NCI-H2171 (cell line): ENCODE measurements at places on chromosomes 12 and 14.

DNA sequence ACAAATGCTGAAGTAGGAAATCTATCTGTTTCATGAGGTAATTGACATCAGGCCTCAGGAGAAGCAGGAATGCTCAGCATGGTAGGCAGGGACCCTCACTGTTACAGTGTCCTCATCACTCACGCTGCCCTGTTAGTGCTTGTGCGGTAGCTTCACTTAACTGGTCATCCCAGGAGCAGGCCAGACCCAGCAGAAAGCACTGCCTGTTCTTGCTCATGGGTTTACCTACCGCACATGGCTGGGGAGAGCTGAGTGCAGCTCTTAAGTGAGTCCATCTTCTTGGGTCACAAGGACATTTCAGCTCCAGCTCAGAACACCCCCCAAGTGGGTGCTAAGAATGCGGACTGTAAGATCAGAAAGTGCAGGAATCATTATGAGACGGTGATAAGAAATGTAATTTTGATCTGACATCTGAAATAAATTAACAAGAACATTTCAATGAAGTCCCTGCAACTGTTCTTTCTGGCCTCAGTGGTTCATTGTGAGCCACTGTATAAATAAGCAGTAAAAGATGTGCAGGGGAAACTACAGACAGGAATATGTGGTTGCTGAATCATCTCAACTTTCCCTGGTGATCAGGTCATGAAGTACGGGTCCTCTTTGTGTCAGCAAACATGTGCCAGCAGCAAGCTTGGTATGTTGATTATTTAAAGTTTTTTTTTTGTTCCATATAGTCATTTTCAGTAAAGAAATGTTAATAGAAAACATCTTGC, 757.7 kb upstream of the TMEM132C start:
- no peak for DNase-seq

DNA sequence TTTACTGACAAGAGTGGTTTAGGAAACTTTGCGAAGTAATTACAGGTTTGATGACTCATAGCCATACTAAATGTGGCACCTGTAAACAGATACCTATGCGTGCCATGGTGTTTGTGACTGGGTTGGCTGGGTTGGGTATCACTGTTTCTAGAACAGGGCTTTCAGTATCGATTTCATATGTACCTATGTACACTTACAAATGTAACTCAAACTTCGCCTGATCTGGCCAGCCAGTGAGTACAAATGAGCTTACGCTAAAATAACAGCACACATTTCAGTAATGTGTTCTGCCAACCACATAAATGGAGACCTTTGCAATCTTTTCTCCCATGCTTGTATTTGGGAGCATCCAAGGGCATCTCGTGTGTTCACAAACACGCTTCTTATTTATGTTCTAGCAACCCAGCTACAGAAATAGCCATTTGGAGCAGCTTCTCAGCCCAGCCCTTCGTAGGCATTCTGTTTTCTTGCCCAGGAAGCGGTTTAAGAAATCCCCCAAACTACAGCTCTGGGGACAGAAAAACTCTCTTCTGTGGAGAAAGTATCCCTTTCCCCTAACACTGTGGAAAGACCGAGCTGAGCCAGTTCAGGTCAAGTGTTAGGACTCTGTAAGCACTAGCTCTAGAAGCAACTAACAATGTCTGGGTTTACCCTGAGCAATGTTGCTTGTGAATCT, 42.3 kb upstream of the MDM1 start:
- peak; percentile 26 for DNase-seq

DNA sequence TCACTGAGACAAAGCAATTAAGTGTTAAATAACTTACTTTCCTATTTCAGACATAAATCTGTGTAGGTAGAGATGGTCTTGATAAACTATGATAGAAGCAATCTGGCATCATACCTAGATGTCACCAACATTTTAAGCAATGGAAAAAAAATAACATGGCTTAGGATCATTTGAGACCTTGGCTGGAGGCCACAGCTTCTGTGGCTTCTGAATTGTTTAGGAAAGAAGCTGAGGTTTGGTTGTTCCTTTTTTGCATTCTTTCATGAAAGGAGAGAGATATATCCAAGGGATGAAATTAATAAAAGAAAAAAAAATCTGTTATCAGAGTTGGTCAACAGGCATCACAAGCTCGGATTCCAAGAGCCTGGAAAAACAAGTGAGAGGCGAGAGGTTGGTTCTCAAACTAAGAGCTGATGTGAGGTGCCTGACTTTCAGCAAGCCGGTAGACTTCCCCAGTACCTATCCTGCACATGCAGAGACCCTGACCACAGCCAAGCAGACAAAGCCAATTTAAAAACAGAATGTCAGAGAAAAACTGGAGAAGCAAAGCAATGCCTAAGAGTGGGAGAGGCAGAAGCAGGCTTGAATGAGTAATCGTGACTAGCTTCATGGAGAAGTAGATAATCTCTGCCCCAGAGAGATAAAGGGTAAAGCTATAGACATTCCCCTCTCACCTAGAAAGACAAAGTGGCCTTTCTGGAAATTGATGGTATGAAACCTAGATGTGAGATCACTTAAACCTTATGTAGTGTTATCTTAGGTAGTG, 43.4 kb upstream of the ST8SIA1 start:
- no peak for DNase-seq

DNA sequence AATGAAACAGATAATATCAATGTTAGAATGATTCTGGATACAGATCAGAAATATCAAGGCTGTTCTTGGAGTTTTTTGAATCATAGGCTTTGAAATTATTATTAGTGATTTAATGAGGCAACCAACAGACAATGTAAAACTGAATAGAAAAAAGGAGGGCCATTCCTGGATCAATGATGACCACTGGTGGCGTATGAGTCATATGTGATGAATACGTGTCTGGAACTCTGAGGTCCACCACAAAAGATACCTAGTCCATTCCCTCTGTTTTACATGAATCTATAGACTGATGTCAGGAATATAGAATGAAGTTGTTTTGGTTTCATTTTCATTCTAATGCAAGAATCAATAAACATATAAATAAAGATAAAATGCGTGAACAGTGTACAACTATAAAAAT, 78.3 kb upstream of the RTL1 start:
- no peak for DNase-seq

GRCh38 chr12:14982991-14983390, 10.1 kb downstream of the PDE6H start:
- DNase-seq, result no peak

DNA sequence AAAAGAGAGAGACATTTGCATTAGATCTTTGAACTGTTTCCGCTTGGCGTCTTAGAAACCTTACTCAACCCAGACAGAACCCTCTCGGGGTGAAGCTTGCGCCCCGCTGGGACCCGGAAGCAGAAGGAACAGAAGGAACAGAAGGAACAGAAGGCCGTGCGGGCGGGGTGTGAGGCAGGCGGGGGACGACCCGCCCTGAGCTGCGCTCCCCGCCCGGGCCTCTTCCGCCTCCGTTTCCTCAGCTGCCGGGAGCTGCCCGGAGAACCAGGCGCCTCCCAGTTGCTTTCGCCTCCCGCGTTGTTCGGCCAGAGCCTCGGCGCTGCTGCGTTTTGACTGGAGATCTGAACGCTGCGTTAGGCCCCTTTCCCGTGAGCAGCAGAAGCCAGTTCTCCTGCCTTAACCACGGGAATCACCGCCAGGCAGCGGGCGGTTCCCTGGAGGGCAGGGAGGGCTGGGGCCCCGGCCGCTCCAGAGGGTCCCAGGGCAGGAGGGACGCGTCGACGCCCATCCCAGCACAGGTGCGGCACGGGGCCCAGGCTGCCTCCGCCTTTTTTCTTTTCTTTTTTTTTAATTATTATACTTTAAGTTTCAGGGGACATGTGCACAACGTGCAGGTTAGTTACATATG, 19.3 kb upstream of the MMP17 start:
- no peak for DNase-seq

DNA sequence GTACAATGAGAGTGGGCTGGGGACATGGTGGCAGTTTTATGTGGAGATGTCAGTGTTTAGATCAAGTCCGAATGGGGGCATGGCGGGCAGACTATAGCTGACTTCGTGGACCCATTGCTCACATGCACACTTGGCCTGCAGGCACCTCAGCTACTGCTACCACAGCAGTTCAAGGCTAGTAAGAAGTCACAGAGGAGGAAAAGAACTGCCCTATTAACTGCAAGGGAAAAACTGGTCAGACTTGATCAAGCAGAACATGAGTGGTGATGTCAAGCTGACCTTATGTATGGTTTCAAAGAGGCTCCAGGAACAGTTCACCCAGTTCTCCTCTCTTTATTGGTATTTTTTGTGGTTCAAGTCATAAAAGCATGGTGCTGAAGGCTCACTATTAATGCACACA, 30.2 kb upstream of the FRS2 start:
- DNase-seq, result no peak

- no peak for DNase-seq
Observed at GRCh38 chr12:58883576-58884334, 36.5 kb downstream of the LRIG3 start.

DNA sequence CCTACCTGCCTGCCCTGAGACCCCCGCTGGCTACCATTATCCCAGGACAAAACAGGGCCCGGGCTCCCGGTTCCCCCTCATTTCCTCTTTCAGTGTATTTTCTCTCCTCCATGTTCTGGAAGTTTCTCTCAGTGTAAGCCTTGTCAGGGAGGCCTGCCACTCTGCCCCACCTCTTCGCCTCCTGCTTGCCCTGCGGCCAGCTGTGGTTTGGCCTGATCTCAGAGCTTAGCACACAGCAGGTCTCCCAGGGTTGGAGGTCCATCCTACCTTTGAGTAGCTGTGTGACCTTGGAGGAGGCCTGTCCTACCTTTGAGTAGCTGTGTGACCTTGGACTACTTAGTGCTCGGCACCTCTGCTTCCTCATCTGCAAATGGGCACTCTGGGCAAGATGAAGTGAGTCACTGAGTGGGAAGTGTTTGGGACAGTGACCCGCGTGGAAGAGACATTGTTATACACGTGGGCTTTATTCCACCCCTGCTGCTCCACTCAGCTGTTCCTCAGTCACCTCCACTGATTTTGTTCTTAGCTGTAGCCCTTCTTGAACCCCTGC, 212.7 kb downstream of the ZFP36L1 start:
- no peak for DNase-seq

GRCh38 chr14:60753264-60754119, 18.9 kb downstream of the MNAT1 start:
- DNase-seq, result no peak

DNA sequence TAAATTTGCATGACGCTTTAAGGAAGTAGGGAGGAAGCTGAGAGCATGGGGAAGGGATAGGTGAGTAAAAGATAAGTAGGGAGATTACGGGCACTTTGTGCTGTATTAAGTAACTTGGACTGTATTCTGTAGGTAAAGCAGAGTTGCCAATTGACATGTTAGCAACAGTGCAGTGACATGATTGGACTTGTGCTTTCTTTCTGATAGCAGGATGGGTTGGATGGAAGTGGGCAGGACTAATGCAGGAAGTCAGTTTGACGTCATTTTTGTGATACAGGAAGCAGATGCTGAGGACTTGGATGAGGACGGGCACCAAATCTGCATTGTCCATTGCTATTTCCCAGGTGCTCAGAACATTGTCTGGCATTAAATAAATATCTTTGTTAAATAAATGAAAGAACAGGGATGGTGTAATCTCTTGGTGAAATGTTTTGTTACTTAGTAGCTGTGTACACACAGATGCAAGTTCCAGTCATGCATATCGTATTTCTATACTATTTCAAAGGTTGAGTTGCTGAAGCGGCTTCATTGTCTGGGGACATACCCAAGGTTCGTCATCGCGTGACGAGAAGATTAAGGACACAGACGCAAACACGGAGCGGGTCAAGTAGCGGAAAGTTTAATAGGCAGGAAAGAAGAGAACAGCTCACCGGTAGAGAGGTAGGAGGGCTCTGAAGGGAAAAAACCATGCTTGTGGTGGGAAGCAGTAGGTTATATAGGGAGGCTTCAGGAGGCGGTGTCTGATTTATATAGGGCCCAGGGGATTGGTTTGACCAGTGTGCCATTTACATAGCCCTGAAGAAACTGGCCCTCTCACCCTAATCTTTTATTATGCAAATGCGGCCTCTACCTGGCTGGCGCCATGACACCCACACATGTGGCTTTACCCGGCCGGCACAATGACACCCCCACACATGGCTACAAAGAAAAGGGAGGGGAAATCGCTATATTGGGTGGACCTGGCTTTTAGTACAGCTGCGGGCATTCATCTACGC, 30.7 kb downstream of the GUCY2C start:
- DNase-seq, result no peak

- DNase-seq, result no peak
Observed at GRCh38 chr14:86038387-86039042, 508.6 kb downstream of the FLRT2 start.

DNA sequence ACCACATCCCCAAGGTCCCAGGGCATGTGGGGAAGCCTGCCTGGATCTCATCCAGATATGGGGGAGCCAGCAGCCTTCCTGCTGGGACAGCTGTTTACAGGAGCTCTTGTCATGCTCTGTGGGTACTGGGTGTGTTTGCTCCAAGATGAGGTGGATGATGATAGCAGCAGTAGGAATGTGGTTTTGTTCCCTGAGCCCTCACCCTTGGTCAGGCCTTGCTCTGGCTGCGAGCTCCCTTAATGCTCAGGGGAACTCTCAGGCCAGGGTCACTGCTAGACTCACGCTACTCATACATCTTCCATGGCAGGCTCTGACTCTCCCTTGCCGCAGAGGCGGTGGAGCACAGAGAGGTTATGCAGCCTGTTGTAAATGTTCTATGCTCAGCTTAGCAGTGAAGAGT, 990.3 kb downstream of the AACS start:
- DNase-seq, result no peak

- no peak for DNase-seq
Observed at GRCh38 chr14:32329146-32329545, at the start of gene AKAP6. Gene AKAP6, plus strand, starts transcription at chr14:32329298. Its CDS starts 104,196 bp downstream, at chr14:32433494.

DNA sequence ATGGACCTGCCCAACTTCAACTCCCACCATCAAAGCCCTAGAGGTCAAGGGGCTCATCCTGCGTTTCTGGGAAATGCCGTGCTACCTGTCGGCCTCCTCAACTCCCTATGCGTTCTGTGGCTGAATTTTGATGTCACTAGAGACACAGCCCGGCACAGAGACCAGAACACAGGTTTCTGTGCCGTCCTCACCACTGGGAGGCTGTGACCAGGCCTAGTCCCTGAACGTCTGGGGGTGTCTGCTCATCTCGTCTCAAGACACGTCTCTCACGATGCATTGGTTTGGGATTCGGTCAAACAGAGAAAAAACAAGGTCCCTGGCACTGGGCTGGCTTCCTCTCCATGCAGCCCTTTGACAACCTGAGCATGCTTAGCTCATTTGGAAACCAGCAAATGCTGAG, 33.5 kb downstream of the SLC15A4 start:
- no peak for DNase-seq

DNA sequence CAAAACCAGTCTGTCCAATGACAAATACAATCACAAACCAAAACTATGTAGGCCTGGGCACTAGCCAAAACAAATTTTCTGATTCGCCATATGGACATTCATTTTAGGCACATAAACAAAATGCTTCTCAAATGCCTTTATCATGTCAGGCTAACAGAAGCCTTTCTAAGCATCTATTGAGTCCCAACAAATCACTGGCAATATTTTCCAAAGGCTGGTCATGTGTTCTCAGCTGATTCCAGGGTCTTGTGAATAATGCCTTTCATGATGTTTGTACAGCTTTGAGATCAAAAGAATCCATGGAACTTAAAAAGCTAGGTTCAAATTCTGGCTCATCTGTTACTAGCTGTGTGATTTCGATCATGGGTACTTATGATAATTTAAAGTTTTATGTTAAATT, 16.1 kb downstream of the FSCB start:
- no peak for DNase-seq
